Activated B cell treated with CpG ODN at 0.5 μM for 24 hours (primary cell): ENCODE measurements at places on chromosomes 6 and 20.

GRCh38 chr6:166582258-166582657, 4.2 kb downstream of the RAMACL start:
- DNase-seq: no peak
- H3K4me1 ChIP-seq: peaks cover 9% of the 10 kb centered on the region
- peaks cover 2% of the 10 kb centered on the region for H3K36me3 ChIP-seq
- no peak overlapping the region for H3K4me3 ChIP-seq

GRCh38 chr20:40056171-40056570, 632.9 kb downstream of the MAFB start:
- H3K4me1 ChIP-seq: no peaks in the 10 kb centered on the region
- peaks cover 2% of the 10 kb centered on the region for H3K27me3 ChIP-seq
- H3K36me3 ChIP-seq: no peaks in the 10 kb centered on the region

GRCh38 chr20:53570446-53571276, 23.0 kb downstream of the ZNF217 start:
- H3K4me1 ChIP-seq: peaks cover 17% of the 10 kb centered on the region
- no peak overlapping the region for H3K4me3 ChIP-seq
- no peaks in the 10 kb centered on the region for H3K27me3 ChIP-seq
- no peak overlapping the region for H3K27ac ChIP-seq
- H3K36me3 ChIP-seq: peaks cover 90% of the 10 kb centered on the region
- no peak for DNase-seq

DNA sequence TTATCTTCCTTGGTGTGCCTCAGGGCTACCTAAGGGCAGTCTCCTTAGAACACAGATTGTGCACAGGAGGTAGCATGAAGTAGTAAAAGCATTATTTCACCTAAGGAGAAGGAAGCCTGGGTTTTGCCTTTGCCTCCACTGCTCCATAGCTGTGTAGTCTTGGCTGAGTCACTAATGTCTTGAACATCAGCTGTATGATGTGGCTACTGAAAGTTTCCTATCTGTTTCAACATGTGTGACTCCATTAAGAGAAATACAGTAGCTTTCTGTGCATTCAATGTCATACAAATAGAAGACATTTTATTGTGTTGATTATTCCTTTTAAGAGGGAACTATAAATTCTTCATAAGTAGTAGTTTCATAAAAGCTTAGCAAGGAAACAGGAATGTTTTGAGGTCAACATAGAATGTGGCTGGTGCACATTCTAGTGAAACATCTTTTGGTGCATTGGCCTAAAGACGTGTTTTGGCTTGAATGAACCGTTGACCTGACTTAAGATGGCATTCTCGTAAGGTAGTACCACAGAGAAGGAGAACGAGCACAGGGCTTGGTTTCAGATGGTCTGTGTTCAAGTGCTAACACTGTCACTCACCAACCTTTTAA, 70.6 kb downstream of the CTNNBL1 start:
- no peaks in the 10 kb centered on the region for H3K4me1 ChIP-seq
- no peak for DNase-seq
- no peak overlapping the region for H3K4me3 ChIP-seq
- H3K27ac ChIP-seq: no peak overlapping the region

DNA sequence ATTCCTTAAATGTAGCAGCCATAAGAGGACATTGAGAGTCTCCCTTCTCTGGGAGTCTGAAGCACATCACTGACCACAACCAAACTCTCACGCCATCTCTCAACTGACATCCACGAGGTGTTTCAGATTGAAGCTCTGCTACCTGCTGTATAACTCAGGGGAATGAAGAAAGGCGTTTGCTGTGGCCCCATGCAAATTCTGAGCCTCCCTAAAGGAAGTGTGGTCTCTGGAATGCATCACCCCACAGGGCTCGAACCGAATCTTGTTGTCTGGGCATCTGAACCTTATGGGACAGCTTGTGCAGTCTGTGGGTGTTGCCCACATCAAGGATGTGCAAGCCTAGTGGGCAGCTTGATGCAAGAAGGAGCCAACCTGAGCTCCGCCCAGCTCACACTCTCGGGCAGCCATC, 10.9 kb downstream of the PMEPA1 start:
- H3K27ac ChIP-seq: peak overlapping the region; percentile 92
- no peaks in the 10 kb centered on the region for H3K27me3 ChIP-seq
- peaks cover 2% of the 10 kb centered on the region for H3K36me3 ChIP-seq
- H3K4me3 ChIP-seq: peak overlapping the region; percentile 76
- no peak for DNase-seq

GRCh38 chr6:44304282-44305199, 8.6 kb downstream of the AARS2 start:
- no peaks in the 10 kb centered on the region for H3K27me3 ChIP-seq
- H3K4me3 ChIP-seq: no peak overlapping the region
- peaks cover 90% of the 10 kb centered on the region for H3K36me3 ChIP-seq
- no peak overlapping the region for H3K27ac ChIP-seq

- DNase-seq: no peak
- H3K27ac ChIP-seq: no peak overlapping the region
- H3K27me3 ChIP-seq: peaks cover 3% of the 10 kb centered on the region
Observed at GRCh38 chr6:33490621-33491020, 36.2 kb downstream of the ZBTB9 start.

DNA sequence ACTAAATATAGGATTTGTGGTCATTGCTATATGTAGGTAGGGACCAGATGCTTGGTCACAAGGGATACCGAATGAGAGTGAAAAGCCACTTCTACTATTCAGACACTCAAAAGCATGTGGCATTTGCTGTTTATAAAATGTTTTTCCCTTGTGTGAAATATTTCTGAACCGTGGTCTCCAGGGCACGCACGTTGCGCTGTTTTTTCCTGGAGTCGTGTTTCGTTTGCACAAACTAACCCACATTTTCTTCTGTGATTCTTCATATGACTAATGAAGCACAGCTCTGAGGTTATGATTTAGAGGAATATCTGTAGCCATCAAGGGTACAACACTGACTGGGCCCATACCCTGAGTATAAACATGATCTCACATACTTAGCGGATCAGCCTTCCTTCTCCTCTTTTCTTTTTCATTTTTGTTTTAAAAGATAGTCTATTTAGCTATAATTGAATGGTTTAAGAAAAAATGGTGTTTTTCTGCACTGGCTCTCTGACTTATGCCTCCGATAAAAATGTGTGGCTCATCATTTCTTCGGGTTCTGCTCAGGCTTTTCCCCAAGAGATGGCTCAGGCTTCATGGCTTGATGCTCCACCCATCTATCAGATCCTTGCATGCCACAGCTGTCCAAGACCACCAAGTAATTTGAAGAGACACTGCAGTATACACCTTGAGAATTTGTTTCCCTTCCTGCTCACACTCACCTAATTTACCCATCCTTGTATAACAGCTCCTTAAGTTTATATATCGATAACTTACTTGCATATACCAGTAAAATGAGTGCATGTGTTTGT, 59.9 kb upstream of the HBS1L start:
- peaks cover 23% of the 10 kb centered on the region for H3K4me1 ChIP-seq
- no peak overlapping the region for H3K4me3 ChIP-seq
- H3K36me3 ChIP-seq: no peaks in the 10 kb centered on the region
- no peak overlapping the region for H3K27ac ChIP-seq
- peaks cover 9% of the 10 kb centered on the region for H3K27me3 ChIP-seq

- H3K4me3 ChIP-seq: peak overlapping the region; percentile 20
- H3K27me3 ChIP-seq: peaks cover 48% of the 10 kb centered on the region
- H3K36me3 ChIP-seq: no peaks in the 10 kb centered on the region
- H3K27ac ChIP-seq: no peak overlapping the region
- no peak for DNase-seq
Observed at GRCh38 chr20:9508240-9508661, 6.1 kb upstream of the LAMP5 start.

DNA sequence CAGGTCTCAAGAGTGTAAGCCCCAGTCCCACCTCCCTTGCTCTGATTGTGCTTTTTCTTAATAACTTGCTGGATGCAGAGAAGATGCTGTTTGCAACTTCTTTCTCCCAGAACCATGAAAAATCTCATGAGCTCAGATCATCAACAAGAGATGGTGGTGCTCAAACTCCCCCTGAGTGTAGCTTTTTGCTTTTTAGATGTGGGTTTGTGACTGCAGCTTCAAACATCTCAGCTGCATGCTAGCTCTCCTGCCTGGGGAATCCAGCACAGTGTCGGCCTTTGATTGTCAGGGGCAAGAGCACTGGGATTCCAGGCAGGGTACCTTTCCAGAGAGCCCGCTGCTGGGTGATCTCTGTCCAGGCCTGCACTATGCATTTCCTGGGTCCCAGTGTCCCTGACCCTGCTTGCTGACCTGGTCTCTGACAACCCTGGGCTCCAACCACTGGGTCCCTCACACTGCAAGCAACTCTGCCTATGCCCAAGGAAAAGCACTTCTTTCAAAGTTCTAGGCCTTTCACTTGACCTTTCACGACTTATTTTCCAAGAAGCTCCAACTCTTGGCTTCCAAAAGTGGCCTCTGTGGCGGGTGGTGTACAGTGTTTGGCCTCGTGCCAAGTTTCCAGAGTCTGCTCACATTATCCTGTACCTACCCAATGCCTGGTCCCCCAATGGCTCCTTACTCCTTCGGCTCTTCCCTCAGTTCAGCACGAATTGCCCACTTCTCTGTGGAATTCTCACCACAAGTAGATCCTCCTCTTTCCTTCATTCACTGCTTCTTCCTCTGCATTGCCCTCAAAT, 69.7 kb upstream of the LY86 start:
- peaks cover 35% of the 10 kb centered on the region for H3K27me3 ChIP-seq
- H3K4me1 ChIP-seq: no peaks in the 10 kb centered on the region
- no peak overlapping the region for H3K4me3 ChIP-seq
- no peak for DNase-seq

- H3K4me1 ChIP-seq: no peaks in the 10 kb centered on the region
- no peak overlapping the region for H3K4me3 ChIP-seq
- no peaks in the 10 kb centered on the region for H3K27me3 ChIP-seq
- no peaks in the 10 kb centered on the region for H3K36me3 ChIP-seq
- H3K27ac ChIP-seq: no peak overlapping the region
Observed at GRCh38 chr6:153302133-153302532, 171.1 kb upstream of the RGS17 start.

DNA sequence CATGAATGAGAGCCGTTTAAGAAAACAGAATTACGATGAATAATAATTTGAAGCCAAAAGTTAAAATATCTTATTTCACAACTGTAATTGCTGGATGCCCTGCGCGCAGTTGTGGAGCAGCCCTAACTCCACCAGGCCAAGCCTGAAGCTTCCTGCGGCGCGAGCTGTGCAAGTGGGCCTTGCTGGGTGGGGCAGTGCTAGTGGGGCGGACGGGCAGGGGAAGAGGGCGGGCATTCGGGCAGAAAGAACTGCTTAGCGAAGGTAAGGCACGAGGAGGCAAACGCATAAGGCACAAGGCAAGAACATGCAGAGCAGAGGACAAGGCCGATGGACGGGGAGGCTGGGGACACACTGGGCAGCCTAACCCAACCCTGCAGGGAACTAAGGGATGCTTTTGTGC, 2.3 kb downstream of the HLA-DQB2 start:
- peak overlapping the region; percentile 86 for H3K27ac ChIP-seq
- H3K27me3 ChIP-seq: peaks cover 6% of the 10 kb centered on the region
- peaks cover 3% of the 10 kb centered on the region for H3K36me3 ChIP-seq
- no peak for DNase-seq
- peak overlapping the region; percentile 83 for H3K4me3 ChIP-seq
- peaks cover 6% of the 10 kb centered on the region for H3K4me1 ChIP-seq

DNA sequence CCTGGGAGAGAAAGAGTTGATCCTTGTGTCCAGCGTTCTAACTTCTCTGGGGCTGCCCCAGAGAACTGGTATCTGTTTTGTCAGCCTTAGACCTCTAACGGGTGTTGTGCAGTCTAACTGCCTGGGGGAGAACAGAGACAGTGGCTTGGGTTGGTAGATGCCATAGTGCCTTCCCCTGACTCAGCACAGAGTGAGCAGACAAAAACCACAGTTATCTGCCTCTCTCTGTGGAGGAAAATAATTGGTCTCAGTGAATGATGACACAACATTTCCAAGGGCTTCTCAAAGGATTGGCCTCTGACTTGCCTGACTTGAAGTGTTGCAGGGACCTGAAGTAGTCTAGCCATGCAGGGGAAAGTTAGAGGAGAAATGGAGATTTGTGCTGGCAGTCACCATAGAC, 226.2 kb upstream of the MAN1A1 start:
- no peak overlapping the region for H3K27ac ChIP-seq
- H3K4me1 ChIP-seq: no peaks in the 10 kb centered on the region
- no peak overlapping the region for H3K4me3 ChIP-seq

DNA sequence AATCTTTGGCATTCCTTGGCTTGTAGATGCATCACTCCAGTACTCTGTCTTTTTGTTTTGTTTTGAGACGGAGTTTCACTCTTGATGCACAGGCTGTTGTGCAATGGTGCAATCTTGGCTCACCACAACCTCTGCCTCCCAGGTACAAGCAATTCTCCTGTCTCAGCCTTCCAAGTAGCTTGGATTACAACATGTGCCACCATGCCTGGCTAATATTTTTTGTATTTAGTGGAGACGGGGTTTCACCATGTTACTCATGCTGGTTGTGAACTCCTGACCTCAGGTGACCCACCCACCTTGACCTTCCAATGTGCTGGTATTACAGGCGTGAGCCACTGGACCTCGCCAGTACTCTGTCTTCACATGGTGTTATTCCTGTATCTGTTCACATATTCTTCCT, 35.8 kb upstream of the LGSN start:
- no peaks in the 10 kb centered on the region for H3K27me3 ChIP-seq
- H3K4me3 ChIP-seq: no peak overlapping the region
- no peak for DNase-seq
- no peak overlapping the region for H3K27ac ChIP-seq

GRCh38 chr20:7775072-7775471, 165.2 kb downstream of the HAO1 start:
- no peaks in the 10 kb centered on the region for H3K36me3 ChIP-seq
- H3K4me1 ChIP-seq: no peaks in the 10 kb centered on the region
- no peak overlapping the region for H3K4me3 ChIP-seq
- no peaks in the 10 kb centered on the region for H3K27me3 ChIP-seq
- no peak overlapping the region for H3K27ac ChIP-seq
- no peak for DNase-seq

GRCh38 chr6:86707545-86708120, 229.7 kb upstream of the HTR1E start:
- DNase-seq: no peak
- no peaks in the 10 kb centered on the region for H3K27me3 ChIP-seq
- no peak overlapping the region for H3K27ac ChIP-seq
- H3K4me3 ChIP-seq: no peak overlapping the region
- H3K4me1 ChIP-seq: no peaks in the 10 kb centered on the region

DNA sequence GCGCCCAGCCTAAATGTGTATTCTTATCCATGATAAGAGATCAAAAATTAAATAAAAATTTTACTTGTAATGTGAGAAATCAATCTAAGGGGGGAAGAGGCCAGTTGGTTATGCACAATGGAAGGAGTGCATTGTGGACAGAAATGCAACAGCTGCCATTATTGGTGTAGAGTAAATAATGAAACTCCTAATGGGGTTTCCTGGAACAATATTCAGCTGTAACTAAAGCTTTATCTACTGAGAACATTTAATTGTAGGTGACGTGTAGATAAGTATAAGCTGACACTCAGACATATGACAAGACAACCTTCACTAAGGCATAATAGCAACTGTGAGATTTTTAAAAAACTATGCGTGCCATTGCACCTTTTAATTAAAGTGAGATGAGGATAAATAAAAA, 71.4 kb downstream of the CEP57L1 start:
- H3K27ac ChIP-seq: no peak overlapping the region
- DNase-seq: no peak
- H3K27me3 ChIP-seq: no peaks in the 10 kb centered on the region
